Activated CD4-positive, alpha-beta T cell treated with anti-CD3 and anti-CD28 coated beads, Interleukin-10, Interleukin-2, amounts not matched to agents 100 ng/mL and 50 ng/mL, durations not matched to agents 16 hours and 8 hours (primary cell): ENCODE measurements at places on chromosomes 6 and 20.

GRCh38 chr6:124823240-124824111 is 138.8 kb upstream of the RNF217 start:
- no peak for DNase-seq

- DNase-seq: no peak
These were observed 162.2 kb upstream of the THEMIS start for GRCh38 chr6:128062882-128063603.

- DNase-seq: no peak
These were observed 51.8 kb upstream of the SLCO4A1 start for GRCh38 chr20:62590309-62591121.

DNA sequence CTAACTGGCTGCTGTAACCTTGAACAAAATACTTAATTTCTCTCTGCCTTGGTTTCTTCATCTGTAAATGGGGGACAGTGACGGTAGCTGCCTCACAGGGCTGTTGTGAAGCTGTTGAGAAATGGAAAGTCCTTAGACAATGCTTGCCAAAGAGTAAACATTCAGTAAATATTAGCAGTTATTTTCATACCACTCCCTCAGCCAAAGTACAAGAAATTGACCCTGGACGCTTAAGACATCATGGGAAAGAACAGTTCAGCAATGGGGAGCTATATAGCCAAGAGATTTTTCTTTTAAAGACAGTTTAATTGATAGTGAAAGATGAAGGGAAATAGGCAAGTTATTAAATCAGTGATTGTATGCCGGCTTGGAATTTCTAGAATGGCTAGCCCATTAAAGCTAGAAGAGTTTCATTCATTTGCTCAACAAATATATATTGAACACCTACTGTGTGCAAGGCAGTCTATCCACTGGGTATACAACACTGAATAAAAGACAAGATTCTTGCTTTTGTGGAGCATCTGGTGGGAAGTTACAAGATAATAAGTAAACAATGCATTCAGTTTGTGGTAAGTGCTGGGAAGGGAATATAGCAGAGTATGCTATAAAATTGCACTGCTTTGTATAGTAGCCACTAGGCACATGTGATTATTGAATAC is 2.0 kb downstream of the CTNNBL1 start:
- DNase-seq: no peak

- no peak for DNase-seq
These were observed 4.5 kb downstream of the IGF2R start for GRCh38 chr6:159973406-159973805.

DNA sequence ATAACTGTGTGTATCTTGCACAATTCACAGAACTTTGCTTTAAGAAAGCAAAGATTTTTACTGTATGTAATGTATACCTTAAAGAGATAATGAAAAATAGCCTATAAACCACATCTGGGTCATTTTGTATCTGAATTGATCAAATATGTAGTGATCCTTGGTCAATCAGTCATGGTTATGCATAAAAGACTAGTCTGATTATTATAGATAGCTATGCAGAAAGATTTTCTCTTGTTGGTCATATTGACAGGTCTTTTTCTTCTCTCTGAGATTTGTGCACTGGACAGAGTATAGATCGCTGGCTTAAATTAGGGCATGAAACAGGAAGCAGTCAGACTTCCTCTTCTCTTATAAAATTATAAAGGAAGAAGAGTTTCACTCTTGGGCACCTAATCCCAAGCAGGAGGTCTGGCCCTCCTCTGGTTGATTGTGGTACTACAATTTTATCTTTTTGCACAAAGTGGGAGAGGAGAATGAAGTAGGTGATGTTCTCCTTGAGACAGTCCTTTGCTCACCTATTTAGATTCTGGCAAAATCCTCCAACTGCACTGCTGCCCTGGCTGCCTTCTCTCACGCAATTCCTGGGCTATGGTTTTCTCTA is 380.9 kb upstream of the RGS17 start:
- peak; percentile 41 for DNase-seq

GRCh38 chr20:57495978-57496377 is 29.0 kb downstream of the CTCFL start:
- no peak for DNase-seq

DNA sequence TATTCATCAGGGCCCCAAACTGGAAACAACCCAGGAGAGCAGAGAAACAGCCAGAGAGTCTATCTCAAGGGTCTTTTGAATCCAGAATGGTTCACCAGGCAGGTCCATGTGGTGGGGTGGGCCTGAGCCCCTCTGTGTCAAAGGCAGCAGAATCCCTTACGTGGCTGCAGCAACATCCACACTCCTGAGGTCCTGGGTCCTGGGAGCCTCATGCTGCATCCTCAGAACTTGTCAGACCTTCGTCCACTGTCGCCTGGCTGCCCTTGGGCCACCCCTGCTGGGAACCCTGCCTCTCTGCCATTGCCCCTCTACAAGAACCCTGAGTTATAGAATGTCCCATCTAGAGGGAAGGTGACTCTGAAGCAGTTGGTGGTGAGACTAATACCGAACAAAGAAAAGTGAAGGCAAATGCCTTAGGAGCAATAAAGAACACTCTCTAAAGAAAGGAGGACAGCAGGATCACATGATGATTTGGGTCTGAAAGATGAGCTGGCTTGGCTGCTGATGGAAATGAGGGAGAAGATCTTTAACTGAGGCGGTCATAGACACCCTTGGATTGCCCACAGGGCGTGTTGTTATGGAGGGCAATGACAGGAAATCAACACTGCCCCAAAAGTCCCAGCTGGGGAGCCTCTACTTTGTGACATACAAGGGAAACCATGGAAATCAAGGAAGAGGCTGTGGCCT is 161.2 kb downstream of the SYNDIG1 start:
- no peak for DNase-seq

DNA sequence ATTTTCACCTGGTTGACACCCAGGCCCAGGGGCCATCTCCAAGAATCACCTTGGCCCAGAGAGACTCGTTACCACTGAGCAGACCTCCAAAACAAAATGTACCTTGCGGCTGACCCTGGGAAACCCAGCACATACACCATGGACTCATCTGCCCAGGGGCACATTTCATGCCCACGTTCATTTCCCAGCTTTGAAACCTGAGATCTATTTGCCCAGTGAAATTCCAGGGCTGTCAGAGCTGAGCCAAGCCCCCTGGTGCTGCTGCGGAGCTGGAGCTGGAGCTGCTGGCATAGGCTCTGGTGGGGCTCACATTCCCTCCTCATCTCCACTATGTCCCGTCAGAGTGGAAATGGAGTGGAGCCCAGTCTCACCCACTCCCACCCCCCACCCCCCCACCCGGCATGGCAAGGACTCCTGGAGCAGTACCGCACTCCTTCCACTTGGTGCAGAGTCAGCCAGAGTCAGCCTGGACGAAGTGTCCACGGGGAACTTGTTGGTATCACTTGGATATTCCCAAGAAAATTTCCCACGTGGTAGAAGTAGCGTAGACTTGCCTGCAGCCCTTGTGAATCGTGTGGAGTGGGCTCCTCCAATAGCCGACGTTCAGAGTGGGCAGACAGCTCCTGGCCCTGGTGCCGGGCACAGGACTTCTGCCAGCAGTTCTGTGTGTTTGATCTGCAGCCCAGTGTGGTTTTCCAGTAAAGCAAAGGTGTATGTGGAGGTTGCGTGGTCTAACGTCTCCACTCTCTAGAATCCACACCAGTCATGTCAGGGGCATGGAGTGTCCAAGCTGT is 18.1 kb upstream of the OSER1 start:
- DNase-seq: no peak

DNA sequence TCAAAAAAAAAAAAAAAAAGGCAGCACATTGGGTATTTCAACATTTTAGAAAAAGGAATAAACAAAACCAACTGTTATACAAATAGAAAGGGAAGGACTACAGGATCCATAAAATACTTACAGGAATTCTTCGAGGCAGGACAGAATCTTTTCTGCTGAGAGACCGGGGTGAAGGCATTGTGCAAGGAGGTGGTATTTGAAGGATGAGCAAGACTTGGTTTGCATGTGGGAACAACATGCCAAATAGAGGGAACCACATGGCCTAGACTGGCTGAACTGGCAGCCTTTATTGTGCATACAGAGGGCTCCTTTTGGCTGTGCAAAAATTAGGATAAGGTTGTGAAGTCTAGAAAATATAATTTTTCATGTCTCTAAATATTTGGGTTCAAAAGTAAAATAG is 62.9 kb downstream of the SCAND1 start:
- no peak for DNase-seq

GRCh38 chr6:47478233-47479139 is 897 bp downstream of the CD2AP start:
- DNase-seq: peak; percentile 9

DNA sequence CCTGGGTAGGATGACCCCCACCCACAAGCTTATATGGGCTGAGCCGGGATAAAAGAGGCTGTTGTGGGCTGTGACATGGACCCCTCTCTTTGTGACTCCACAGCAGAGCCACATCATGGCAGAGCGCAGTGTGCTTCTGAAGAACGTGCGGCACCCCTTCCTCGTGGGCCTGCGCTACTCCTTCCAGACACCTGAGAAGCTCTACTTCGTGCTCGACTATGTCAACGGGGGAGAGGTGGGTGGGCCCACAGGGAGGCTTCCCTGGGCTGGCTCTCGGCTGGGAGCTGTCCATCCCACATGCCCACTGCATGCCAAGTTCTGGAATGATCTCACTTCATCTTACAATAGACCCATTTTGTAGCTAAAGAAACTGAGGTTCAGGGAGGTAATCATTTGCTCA is 10.5 kb downstream of the SGK2 start:
- no peak for DNase-seq

GRCh38 chr20:63329331-63330083 is 31.6 kb downstream of the CHRNA4 start:
- DNase-seq: no peak

DNA sequence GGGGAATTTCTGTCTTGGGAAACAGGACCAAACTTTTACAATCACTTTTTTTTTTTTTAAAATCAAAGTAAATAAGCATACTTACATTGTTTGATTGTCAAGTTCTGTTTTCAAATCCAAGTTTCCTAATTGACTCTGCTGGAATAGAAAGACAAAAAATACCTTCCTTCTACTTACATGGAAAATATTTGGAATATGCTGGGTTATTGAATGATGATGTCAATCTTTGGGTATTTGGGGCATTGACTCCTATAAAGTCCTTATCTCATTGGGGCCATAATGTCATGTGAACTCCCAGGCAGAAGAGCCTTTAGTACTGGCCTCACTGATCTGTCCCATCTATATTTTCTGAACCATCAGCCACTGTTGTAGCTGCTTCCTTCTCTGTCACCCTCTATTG is 122.6 kb upstream of the NOX3 start:
- DNase-seq: no peak

- DNase-seq: no peak
These were observed 25.9 kb upstream of the HACE1 start for GRCh38 chr6:104885518-104886043.

- no peak for DNase-seq
These were observed 46.6 kb downstream of the RBM38 start for GRCh38 chr20:57437672-57438330.

DNA sequence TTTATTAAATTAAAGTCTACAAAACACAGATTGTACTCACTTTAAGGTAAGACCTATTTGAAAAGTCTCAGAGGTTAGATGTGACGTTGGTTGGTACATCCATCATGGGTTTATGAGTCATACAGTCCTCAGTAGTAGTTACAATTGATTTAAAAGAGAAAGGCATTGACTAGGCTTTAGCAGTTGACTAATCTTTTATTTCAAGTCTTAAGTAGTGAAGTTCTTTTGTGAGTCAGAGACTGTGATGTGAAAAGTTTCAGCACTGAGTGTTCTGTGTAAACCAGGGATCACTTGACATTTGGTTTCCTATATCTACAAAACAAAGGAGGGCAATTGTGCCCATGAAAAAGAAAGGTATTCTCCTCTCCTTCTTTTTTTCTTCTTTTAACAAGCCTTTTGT is 221.3 kb downstream of the GRIK2 start:
- peak; percentile 17 for DNase-seq

DNA sequence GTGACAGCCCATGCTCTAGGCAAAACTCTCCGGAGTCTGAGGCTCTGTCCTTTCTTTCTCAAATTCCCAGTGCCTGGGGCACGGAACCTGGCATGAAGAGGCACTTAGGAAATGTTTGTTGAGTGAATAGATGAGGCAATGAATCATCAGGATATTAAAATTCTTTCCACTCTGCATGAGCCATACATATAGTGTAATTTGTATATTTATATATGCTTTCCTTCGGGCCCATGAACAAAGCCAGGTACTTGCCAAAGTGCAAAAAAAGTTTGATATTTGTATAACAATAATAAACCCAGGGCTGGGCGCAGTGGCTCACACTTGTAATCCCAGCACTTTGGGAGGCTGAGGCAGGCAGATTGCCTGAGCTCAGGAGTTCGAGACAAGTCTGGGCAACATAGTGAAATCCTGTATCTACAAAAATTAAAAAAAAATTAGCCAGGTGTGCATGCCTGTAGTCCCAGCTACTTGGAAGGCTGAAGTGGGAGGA is 212.3 kb upstream of the ZNF217 start:
- no peak for DNase-seq

DNA sequence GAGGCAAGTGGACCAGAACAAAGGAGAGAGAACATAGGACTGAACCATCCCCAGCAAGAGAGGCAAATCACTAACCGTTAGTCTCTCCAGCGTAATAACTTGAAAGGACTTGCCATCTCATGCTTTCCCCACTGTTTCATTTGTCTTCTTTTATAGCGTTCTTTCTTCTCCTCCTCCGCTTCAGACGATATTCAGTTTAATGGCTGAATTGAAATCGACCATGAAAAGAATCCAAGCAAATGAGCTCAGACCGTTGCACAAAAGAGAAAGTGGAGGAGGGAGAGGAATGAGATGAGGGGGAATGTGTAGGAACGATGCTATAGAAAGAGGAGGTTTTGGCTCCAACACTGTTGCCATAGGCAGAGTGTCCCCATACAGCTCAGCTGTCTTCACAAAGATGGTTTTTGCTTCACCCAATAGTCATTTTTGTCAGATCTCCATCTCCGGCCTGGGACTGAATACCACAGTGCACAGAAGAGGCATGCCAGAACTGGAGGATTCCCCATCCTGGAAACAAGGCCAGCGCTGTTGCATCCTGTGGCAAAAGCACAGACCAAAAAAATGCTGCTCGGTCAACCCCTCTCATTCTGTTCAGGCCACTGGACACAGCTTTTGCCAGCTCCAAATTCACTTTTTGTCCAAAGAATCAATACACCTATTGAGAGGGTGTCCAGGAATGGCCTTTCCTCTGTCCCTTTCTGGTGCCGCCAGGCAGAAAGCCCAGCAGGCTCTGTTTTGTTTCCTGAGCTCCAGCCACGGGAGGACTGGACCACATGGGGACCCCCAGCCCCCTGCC is 176.1 kb downstream of the ID4 start:
- DNase-seq: no peak

DNA sequence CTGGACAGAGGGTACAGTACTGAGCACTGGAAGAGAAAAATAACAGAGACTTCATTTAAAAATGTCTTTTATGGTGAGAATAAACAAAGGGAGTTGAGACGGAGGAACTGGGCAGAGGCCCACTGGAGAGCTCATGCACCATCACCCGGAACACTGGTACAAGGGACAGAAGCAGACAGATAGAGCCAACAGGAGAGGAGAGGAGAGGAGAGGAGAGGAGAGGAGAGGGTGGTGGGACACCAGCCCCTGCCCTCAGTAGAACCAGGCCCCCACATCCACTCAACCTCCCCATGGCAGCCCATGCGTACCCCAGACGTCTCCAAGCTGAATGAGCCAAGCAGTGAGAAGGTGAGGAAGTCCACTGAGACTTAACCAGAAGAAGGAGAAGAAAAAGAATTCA is 390.5 kb upstream of the CNR1 start:
- DNase-seq: no peak

- DNase-seq: no peak
These were observed 67.7 kb upstream of the PLEKHG1 start for GRCh38 chr6:150531957-150532356.
